ENCODE measurements at places on chromosomes 4 and X.
A peak's percentile ranks its signal among the peaks of the same experiment; 100 is the strongest.

DNA sequence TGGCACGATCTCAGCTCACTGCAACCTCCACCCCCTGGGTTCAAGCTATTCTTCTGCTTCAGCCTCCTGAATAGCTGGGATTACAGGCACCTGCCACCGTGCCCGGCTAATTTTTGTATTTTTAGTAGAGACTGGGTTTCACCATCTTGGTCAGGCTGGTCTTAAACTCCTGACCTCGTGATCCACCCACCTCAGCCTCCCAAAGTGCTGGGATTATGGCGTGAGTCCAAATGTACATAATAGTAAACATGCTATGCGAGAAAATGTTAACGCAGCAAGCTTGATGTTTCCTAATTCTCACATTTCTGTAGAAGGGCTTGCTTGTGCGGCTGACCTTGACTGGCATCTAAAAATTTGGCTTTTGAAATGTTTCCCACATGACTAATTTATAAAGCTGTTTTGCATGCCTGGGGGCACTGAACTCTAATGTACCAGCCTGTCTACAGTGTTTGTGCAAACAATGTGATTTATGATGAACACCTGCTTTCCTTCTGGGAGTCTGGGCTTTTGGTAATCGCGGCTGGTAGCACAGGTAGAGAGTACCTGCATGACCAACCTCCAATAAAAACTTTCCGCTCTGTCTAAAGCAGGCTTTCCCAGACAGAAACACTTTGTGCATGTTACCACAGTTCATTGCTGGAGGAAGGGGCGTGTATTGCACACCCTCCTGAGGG, 216.8 kb downstream of the IL15 start:
- peak; percentile 62 for DNase-seq

GRCh38 chrX:45749375-45749774, 548.7 kb upstream of the DIPK2B start:
- no peak for DNase-seq

- no peak for DNase-seq
Measured at GRCh38 chrX:30673884-30674598, 20.8 kb downstream of the GK start.

GRCh38 chr4:101960431-101960830, 169.9 kb downstream of the BANK1 start:
- no peak for DNase-seq

- DNase-seq, result no peak
Measured at GRCh38 chr4:175273995-175274753, 356.0 kb downstream of the ADAM29 start.

GRCh38 chr4:74166135-74166534, 8.2 kb downstream of the MTHFD2L start:
- no peak for DNase-seq

DNA sequence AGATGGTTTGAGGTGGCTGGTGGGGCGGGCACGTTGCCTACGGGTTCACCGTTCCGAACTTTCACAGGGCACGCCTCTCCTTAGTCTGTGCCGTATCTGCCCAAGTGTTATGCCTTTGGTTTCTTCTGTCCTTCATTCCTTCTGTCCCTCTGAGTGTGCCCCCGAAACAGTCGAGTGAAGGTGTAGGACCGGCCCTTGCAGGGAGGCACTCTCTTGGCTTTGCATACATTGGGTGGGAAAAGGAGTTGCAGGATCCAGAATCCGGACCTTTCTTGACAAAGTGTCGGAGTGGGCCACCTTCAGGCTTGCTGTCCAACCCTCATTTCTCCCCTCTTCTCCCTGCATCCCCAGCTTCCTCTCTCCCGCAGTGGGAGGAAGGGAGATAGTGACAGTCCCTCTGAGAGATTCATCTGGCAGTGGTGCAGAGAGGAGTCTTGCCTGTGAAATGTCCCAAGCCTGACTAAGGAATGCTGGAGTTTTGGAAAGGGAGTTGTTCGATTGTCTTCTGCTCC, 569 bp downstream of the ARFIP1 start:
- no peak for DNase-seq
